ENCODE measurements at places on chromosomes 11 and 22.
A peak's percentile ranks its signal among the peaks of the same experiment; 100 is the strongest.

- no peak for DNase-seq
Measured at GRCh38 chr22:37229805-37230672, 14.0 kb downstream of the RAC2 start.

DNA sequence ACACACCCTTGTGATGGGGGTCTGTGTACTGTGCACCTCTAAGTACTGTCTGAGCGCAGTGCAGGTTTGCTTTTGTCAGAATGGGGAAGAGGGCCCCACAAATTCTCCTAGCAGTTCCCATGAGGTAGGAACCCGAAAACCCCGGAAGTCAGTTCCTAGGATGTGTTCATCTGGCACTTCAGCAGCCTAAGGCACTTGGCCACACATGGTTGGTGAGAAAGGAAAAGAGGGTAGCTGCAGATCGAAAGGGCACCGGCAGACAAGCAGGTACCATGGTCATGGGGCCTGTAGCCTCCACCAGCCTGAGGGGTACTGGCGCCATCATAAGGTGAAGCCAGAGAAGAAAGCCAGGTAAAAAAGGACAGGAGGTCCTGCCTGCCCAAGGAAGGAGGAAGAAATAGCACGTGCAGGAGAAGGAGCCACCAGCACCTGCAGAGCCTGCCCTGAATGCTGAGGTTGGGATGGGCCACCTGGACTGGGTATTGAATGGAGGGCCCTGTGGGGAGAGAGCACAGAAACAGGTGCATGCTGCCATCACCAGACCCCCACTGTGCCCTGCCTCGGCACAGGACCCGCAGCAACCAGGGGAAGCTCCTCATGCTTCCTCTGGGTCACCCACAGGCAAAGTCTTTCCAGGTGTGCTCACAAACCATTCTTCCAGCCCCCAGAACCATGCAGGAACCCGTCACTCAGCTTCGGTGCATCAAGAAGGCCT, 8.1 kb upstream of the CASTOR1 start:
- no peak for DNase-seq

- no peak for DNase-seq
Measured at GRCh38 chr11:101470419-101470818, 113.4 kb downstream of the TRPC6 start.

DNA sequence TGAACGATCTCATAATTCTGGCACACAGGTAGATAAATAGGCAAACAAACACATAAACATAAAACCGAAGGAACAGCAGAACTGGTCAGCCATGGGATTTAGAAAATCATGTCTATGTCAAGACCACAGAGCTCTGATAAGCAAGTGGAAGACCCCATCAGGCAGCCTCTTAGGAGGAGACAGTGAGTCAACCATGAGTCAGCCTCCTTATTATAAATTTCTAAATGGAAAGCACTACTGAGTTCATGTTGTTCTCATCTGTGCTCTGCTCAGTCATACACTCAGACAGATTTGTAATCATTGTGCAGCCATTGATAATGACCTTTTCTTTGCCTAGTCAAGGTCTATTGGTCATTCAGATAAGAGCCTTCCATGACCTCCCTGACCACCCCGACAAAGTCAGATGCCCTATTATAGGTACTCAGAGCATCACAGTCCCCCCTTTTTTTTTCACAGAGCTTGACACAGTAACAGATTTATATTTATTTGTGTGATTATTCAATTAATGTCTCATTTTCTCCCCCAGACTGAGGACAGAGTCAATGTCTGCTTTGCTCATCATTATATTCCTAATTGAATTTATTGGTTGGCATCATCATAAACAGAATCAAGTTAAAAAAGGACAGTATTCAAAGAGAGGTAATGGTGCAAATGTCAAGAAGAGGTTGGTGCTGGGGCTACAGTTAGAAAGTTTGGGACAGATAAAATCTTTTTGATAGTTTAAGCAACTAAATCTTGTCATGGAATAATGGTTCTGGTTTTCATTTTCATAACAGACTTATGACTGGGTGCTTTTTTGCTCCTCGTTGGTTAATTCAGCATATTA, 579.7 kb upstream of the CCDC90B start:
- no peak for DNase-seq

GRCh38 chr11:126317756-126318573, 14.1 kb downstream of the DCPS start:
- DNase-seq = no peak

DNA sequence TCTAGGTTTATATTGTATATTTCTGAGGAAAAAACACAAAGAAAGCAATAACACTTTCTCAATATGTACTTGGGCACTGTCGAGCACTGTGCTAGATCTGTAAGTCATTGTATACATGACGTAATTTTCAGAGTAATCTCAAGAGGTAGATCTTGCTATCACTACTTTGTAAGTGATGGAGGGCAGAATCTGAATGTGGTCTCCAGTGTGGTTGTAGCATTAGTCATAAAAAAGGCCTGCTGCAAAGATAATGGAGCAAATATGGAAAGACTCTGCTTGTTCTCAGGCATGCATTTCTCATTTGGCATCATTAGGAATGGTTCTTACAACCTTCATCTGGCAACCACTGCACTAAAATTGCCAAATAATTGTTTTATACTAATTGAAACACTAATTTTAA, 419.8 kb upstream of the CCDC179 start:
- no peak for DNase-seq

- DNase-seq = no peak
Measured at GRCh38 chr11:32427935-32428664, 7.2 kb downstream of the WT1 start.

GRCh38 chr11:94457118-94458029, 36.3 kb downstream of the MRE11 start:
- DNase-seq = no peak

- DNase-seq = no peak
Measured at GRCh38 chr22:37079668-37080171, 28.2 kb downstream of the KCTD17 start.

GRCh38 chr22:50526108-50526833, 873 bp upstream of the SCO2 start:
- peak; percentile 73 for DNase-seq

GRCh38 chr11:24819006-24819405, 322.2 kb downstream of the LUZP2 start:
- no peak for DNase-seq

- DNase-seq = no peak
Measured at GRCh38 chr11:77457340-77457739, 16.6 kb downstream of the PAK1 start.

GRCh38 chr11:85076535-85077330, 550.4 kb downstream of the DLG2 start:
- peak; percentile 67 for DNase-seq

GRCh38 chr11:122306831-122307391, 190.9 kb upstream of the BLID start:
- DNase-seq = no peak

DNA sequence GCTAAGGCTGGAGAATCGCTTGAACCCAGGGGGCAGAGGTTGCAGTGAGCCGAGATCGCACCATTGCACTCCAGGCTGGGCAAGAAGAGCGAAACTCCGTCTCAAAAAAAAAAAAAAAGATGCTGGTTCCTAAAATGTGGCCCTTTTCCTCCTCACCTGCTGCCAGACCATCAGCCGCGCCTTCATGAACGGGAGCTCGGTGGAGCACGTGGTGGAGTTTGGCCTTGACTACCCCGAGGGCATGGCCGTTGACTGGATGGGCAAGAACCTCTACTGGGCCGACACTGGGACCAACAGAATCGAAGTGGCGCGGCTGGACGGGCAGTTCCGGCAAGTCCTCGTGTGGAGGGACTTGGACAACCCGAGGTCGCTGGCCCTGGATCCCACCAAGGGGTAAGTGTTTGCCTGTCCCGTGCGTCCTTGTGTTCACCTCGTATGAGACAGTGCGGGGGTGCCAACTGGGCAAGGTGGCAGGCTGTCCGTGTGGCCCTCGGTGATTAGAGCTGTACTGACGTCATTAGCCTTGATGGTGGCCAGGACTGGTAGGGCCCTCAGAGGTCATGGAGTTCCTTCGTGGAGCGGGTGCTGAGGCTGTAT, 50.7 kb upstream of the PPP6R3 start:
- DNase-seq = no peak

DNA sequence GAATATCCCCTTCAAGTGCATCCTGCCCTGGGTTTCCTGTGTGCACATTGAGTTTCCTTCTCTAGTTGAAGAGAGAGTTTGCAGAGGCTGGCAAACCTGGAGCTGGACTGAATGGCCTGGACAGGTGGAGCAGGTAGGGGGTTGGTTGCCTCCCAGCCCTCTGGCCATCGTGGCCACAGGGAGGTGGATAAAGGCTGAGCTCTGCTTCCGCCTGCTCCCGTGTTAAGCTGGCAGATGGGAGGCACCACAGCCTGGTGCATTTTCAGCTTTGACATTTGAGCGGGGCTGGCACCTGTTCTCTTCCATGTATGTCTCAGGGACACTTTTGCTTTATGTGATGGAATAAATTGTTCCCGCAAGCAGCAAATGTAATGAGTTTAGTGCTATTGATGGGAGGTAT, 11.1 kb downstream of the MICAL2 start:
- DNase-seq = peak; percentile 71

- DNase-seq = no peak
Measured at GRCh38 chr11:1532606-1533341, 39.3 kb downstream of the DUSP8 start.

DNA sequence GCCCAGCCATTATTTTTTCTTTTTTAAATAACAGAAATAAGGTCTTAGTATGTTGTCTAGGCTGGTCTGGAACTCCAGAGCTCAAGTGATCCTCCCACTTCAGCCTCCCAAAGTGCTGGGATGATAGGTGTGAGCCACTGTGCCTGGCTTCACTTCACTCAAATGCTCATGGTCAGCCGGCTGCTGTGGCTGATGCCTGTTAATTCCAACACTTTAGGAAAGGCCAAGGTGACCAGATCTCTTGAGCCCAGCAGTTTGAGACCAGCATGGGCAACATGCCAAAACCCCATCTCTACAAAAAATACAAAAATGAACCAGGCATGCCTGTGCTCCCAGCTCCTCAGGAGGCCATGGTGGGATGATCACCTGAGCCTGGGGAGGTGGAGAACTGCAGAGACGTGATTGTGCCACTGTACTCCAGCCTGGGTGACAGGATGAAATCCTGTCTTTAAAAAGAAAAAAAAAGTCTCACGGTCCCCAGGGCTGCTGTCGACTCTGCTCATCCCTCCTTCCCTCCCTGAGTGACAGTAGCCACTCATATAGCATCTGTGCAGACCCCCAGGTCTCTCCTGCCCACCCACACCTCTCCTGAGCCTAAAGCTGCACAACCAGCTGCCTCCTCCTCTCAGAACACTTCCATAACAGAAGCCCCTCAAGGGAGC, 3.6 kb downstream of the YDJC start:
- no peak for DNase-seq

GRCh38 chr11:76666408-76666807, 4.1 kb downstream of the LRRC32 start:
- no peak for DNase-seq

- DNase-seq = no peak
Measured at GRCh38 chr11:112526699-112527416, 266.2 kb upstream of the PLET1 start.

- no peak for DNase-seq
Measured at GRCh38 chr11:15107730-15108515, 6.8 kb upstream of the INSC start.

All from NCI-H2081 (cell line).